ENCODE measurements at places on chromosomes 7 and 10. TPM values are rescaled to one million over a fixed set of nuclear protein-coding genes. Genes with fewer than 3 reads are reported as not detected.

Gene BAIAP2L1
- 0.92 TPM for total RNA-seq

Gene RAPGEF5
- total RNA-seq, result 2.4 TPM

DNA sequence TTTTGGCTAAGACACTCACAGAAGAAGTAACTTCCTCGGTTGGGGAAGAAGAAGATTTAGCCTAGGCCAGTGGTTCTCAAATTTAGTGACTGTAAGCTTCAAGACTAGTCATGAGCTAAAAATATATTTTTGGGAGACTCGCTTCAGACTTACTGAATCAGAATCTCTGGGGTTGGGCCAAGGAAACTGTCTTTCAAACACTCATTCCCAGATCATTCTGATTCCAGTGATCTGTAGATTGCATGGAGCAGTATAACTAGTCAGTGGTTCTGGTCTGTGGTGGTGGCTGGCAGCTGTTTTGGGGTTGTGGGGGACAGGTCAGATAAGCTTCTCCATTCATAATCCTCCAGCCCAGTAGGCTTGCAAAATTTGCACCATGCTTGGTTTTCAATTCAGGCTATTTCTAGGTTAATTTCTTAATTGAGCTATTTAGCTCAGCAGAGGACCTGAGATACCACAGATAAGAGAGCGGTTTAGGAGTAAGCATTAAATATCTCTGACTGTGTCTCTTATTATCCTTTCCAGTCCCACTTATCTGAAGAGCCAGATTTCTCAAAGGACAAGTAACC, 3.8 kb upstream of the KAT6B start:
- no peaks in the 10 kb centered on the region for H3K27me3 ChIP-seq
- H3K27ac ChIP-seq, result peak overlapping the region; percentile 24
- no peaks in the 10 kb centered on the region for H3K36me3 ChIP-seq
- H3K4me3 ChIP-seq, result no peak overlapping the region
- DNase-seq, result no peak
- peaks cover 25% of the 10 kb centered on the region for H3K4me1 ChIP-seq

DNA sequence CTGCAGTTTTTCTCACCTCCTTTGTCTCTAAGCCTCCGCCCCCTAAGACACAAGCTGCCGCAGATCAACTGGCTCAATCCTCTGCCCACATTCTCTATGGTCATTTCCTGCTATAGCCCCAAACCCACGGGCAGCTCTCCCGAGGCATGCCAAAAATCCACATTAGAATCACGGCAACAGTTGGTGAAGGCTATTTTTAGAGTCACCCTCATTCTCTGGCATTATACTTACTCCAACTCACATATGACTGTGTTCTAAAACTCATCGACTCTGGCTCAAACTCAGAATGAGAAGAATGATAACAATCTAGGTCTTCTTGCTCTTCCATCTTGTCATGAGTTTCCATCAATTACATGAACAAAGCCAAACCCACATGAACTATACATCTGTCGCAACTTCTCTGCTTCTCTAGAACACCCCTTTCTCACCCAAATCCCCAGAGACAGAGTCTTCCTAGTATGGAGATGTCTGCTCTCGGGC, 10.9 kb upstream of the KIAA1549 start:
- DNase-seq, result no peak
- H3K4me1 ChIP-seq, result no peaks in the 10 kb centered on the region
- H3K27ac ChIP-seq, result no peak overlapping the region
- no peaks in the 10 kb centered on the region for H3K27me3 ChIP-seq

Gene FAM171A1
- total RNA-seq, result 8.6 TPM

DNA sequence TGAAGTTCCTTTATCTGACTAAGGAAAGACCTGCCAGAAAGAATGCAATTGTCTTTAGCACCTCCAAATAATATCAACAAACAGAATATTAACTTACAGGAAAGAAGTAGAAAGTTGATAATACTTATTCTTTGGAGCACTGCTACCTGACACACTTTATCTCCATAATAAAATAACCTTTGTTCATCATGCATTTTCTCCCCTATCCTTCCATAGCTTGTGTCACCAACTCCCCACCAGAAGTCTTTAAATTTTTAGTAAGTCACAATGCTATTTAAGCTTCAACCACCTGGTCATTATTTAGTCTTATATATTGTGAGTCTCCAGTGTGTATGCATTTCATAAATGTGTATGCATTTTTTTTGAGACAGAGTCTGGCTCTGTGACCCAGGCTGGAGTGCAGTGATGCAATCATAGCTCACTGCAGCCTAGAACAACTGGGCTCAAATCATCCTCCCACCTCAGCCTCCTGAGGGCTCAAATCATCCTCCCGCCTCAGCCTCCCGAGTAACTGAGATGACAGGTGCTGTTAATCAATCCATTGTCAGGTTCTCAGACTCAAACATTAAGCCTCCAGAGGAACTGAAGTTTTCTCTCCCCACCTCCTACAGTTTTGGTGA, 7.3 kb upstream of the CYP3A43 start:
- peaks cover 2% of the 10 kb centered on the region for H3K27me3 ChIP-seq
- H3K27ac ChIP-seq, result no peak overlapping the region
- H3K36me3 ChIP-seq, result no peaks in the 10 kb centered on the region
- no peak overlapping the region for H3K4me3 ChIP-seq
- H3K4me1 ChIP-seq, result no peaks in the 10 kb centered on the region

- no peaks in the 10 kb centered on the region for H3K36me3 ChIP-seq
- no peak overlapping the region for H3K4me3 ChIP-seq
- H3K27me3 ChIP-seq, result no peaks in the 10 kb centered on the region
- H3K4me1 ChIP-seq, result no peaks in the 10 kb centered on the region
- no peak overlapping the region for H3K27ac ChIP-seq
These were observed 330.9 kb downstream of the PARD3 start for GRCh38 chr10:34484164-34484563.

DNA sequence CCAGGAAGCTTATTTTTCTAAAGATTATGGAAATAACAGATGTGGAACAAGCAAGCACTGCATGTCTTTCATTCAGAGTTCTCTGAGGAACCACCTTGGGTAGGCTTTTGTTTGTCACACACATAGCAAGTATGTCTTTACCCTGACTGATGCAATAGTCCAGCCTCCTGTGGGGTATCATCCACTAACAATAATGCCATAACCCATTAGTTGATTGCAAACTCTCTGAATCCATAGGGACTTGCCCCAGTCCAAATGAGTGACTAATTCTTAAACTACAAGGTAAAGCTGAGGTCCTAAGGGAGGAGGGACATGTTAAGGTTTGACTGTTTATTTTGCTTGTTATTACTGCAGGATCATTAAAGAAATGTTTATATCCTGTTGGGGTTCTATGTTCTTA, 151.4 kb upstream of the PRPS1L1 start:
- H3K4me1 ChIP-seq, result peaks cover 4% of the 10 kb centered on the region
- H3K27ac ChIP-seq, result no peak overlapping the region
- DNase-seq, result no peak
- H3K36me3 ChIP-seq, result no peaks in the 10 kb centered on the region

DNA sequence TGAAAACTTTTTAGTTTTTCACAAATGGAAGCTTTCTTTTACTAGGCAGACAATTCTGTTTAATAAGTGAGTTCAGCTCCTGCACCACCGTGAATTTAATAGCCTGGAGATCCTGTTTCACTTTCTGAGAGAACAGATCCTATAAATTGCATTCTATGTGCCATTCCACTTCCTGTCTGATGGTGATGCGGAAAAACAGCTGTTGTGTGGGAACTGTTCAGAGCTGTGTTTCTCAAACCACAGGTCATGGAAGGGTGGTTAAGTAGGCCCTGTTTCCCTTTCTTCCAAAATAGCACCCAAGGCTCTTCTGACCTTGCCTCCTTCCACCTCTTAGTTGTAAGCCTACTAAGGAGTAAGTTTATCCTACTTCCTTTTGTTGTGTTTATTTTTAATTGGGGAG, 97.2 kb upstream of the DKK1 start:
- no peaks in the 10 kb centered on the region for H3K27me3 ChIP-seq
- no peak overlapping the region for H3K4me3 ChIP-seq
- H3K4me1 ChIP-seq, result peaks cover 3% of the 10 kb centered on the region
- H3K27ac ChIP-seq, result no peak overlapping the region
- H3K36me3 ChIP-seq, result no peaks in the 10 kb centered on the region

Measured in T-cell (primary cell).